OCI-M1 (cell line): ENCODE measurements at places on chromosomes 5 and 9.

- no peak for DNase-seq
These were observed 30.5 kb downstream of the ZDHHC11 start for GRCh38 chr5:820245-820644.

- DNase-seq = no peak
These were observed 139.7 kb downstream of the OR2K2 start for GRCh38 chr9:111190347-111190746.

GRCh38 chr9:29211003-29211579, 1637.8 kb upstream of the C9orf72 start:
- peak; percentile 30 for DNase-seq

DNA sequence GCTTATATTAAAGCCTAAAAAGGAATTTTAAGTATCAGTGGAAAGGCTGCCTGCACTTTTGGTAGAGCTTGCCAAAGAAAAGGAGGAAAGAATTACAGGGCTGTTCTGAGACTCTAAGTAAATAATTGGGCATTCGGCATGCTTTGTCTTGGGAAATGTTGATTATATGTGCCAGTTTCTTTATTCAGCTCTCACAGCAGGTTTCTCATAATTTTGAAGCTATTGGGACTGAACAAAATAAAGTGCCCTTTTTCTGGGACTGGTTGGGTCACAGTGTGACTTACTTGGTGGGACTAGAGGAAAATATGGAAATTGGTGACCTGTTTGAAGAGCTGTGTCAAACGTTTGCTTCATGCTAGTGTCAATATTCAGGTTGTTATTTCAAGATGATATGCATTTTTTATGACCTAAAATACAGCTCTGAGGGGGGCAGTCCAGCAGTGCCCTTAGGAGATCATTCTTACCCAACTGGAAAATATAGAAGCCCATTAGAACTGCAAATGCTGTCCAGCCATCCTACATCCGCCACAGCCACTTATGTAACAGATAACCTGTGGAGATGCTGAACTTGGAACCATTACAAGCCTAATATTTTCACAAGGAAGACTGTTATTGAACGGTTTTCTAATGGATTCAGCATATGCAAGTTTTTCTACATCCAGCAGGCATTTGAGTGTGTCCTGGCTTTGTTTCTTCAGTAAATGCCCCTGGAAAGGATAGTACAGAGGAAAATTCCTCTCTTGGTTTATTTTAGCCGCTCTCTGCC, 122.4 kb downstream of the SNCAIP start:
- no peak for DNase-seq
